Inflammatory macrophage treated with lipopolysaccharide for 4 hours (primary cell): ENCODE measurements at places on chromosomes 4 and X.

GRCh38 chrX:154605566-154605965 is 13.5 kb downstream of the CTAG1B start:
- DNase-seq: no peak

DNA sequence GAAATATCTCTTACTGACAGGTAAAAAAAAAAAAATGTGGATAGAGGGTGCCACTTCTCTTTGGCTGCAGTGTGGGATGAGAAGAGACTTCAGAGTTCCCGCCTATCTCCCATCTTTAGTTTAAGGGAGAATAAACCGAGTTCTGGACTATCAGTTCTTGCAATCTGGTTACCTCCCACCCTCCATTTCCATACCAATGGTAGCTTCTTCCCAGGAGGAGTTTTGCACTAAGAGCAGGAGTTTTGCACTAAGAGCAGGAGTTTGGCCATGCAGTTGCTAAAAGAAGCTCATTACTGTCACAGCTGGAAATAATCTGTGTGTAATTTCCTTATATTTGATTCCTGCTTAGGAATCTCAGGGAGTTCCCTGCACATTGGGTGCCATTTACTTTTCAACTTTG is 10.8 kb upstream of the GUCY1B1 start:
- no peak for DNase-seq

GRCh38 chrX:36241397-36241796 is 321.9 kb downstream of the CFAP47 start:
- DNase-seq: no peak

GRCh38 chr4:43778187-43778915 is 670.3 kb downstream of the KCTD8 start:
- DNase-seq: no peak

DNA sequence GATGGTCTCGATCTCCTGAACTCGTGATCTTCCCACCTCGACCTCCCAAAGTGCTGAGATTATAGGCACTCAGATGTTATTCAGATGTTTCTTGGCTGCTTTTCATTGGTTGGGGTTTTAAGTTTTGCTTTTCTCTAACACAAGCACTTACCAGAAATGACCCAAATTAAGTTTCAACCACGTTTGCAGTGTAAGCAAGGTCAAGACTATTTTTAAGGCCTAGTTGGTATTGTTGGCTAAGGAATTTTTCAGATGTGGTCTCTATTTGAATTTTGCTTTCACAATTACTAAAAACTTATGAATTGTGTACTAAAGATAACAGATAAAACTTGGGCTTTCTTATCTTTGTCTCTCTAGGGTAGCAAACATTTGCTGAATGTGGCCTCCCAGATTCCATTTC is 1756.9 kb upstream of the TENM3 start:
- no peak for DNase-seq

GRCh38 chr4:188266386-188266785 is 127.1 kb downstream of the TRIML1 start:
- no peak for DNase-seq

DNA sequence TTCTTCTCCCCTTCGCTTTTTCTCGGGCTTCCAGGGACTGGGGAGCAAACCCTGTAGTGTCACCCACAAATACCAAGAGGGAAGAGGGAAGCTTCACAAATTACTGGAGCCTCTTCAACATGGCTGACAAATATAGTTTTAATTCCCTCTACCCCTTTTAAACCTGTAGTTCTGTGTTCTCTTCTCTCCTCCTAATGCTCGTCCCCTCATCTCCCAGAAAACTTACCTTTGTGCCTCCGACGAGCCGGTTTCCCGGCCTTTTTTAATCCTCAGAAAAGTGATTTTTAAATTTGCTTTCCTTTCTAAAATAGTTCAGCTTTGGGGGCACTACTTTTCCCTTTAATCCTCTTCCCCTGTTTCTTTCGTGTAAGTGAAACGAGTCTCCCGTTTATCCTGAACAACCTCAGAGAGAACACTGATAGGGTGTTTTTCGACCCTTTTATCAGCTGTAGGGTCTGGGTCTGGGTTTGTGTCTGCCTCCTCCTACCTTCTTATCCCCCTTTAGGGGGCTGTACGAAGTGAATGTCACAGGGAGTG is 408 bp downstream of the TET2 start:
- no peak for DNase-seq

GRCh38 chr4:111127841-111128240 is 505.0 kb upstream of the PITX2 start:
- no peak for DNase-seq

DNA sequence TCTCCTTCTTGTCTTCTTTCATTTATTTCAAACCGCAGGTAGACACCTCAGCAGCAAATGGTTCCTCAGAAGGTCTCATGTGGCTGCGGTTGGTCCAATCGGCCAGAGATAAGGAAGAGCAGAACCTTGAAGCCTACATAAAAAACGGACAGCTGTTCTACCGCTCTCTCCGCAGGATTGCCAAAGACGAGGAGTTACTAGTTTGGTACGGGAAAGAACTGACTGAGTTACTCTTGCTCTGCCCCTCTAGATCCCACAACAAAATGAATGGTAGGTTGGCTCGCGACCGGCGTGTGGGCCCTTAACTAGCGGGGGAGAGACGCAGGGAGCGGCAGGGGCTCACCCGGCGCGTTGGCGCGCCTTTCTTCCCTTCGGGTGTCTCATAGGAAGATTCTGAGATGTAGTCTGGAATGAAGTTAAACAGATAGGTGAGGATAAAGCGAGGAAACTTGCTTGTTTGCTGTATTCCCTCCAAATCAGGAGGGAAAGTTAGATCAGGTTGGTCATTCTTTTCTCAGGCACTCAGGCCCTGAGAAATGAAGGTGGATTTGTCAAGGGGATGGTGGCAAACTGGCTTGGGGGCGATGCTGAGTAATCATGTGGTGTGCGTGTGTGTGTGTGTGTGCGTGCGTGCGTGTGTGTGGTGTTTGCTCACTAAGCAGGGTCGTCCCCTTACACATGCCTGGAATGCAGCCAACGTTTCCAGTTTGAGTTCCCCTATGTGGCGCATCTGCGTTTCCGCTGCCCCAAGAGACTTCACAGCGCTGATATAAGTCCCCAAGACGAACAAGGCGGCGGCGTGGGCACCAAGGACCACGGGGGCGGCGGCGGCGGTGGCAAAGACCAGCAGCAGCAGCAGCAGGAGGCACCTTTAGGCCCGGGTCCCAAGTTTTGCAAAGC is 4.2 kb downstream of the PRDM8 start:
- no peak for DNase-seq

DNA sequence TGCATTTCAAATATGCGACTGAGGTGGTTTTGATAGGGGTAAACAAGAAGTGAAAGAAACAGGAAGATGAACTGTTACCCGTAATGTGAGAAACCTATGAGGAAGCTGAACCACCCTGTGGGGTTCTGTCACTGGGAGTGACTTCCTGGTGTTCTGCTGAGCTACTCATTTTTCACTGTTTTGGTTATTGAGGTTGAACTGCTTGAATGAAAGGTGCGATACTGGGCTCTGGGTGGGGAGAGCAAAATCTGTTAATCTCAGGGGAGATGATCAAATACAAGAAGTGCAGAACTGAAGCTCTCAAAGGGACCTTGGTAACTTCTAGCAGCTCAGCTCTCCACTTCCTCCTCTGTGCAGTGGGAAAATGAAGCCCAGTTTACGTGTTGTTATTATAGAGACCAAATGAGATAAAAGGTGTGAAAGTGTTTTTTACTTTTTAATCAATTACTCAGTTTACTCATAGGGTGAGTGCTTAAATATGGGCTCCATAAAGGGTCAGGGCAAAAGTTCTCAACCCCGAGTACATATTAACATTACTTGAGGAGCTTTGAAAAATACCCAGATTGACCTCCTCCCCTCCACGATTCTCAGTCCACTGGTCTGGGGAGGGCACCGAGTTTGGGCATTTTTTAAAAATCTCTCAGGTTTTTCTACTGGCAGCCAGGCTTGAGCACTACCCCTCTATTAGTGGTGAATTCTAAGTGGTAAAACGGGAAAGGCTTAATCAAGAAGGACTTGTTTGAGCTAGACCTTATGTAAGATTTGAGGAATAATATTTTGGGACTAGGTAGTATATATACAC is 66.7 kb downstream of the COQ2 start:
- peak; percentile 92 for DNase-seq

DNA sequence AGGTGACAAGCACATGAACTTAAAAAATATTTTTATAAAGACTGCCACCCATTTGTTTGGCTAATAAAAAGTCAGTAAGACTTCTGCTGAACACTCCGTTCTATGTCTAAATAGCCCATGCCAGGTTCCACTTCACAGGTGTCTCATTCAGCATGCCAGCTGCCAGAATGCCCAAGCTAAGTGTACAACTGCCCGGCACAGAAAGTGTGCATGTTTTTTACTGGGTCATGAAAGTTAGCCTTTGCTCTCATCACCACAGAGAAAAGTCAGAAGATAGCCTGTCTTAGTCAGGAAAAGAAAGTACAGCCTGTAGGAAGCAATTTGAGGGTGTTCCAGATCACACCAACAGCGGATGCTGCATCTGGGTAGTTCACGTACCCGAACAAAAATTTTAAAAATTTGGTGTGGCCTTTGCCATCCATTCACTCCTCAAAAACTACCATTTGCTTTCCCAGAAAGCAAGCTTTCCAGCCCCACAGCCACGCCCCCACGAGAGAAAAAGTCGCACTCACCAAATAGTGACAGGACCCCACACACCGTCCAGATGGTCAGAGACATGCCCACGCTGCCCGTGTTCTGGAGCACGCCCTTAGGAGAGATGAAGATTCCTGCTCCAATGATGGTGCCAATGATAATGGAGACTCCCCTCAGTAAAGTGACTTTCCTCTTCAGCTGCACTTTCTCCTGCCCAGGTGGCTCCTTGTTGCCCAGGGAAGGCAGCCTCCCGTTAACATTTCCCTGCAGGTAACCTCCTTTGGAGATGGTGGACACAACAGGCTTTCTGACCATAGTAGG is 671 bp downstream of the SLC7A11 start:
- no peak for DNase-seq

DNA sequence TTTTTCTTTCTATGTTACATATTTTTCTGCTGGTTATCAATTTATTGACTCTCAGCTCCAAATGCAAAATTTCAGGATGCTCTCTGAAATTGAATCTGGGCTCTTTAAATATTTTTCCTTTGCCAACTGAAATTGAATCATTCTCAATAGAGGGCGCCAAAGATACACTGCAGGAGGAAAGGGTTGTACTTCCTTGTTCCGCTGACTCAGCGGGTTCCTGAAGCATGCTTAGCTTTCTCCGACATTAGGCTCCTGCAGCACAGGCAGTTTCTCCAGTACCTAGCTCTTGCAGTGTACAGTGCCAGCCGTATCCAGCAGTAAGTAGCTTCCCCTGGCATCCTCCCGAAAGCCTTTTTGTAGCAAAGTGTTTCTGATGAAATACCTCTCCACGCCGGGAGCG is 28.8 kb upstream of the CFAP47 start:
- peak; percentile 42 for DNase-seq

DNA sequence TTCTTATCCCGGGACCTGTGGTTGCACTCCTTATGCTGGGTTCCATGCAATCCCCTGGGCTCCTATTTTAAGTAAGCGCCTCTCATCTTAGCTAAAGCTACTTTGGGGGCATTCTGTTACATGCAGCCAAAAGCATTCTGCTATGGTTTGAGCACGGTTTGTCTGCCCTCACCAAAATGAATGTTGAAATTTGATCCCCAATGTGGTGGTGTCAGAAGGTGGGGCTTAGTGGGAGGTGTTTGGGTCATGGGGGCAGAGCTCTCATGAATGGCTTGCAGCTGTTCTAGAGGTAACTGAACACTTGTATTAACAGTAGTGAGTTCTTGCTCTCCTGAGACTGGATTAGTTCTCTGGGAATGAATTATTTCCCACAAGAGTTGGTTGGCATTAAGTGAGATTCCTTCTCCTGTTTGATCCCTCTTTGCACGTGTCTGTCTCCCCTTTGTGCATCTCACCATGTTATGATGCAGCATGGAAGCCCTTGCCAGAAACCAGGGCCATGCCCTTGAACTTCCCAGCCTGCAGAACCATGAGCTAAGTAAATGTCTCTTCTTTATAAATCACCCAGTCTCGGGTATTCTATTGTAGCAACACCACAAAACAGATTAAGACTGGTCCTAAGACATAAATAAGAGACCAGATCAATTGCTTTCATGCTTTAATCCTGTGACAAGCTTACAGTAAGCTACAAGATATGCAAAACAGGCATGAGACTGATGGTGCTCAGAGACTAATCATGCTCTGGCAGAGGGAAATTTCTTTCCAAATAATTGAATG is 141.8 kb downstream of the TSPAN5 start:
- no peak for DNase-seq

- DNase-seq: no peak
Measured at GRCh38 chr4:107603430-107603829, 116.6 kb downstream of the PAPSS1 start.

- DNase-seq: peak; percentile 85
Measured at GRCh38 chrX:1212532-1212931, at the start of gene CRLF2. TSS of gene CRLF2 (minus strand) at chrX:1212649. CDS start at chrX:1212634, 15 bp downstream.

DNA sequence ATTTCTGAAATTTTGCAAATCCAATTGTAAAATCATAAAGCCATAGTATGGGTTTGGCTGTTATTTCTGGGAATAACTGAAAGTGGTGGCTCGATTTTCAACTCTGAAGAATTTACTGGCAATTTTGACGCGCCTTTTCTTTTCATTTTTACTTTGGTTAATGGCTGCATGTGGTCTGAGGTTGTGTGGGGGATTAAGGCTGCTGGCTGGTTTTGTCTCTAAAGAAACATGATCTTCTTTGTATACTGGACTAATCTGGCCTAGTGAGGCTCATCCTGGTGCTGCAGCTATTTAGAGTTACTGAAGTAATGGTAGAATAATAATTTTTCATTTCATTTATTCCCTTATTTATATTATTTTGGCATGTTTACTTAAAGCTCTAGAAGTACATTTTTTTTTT is 164.0 kb downstream of the RNF150 start:
- DNase-seq: no peak

- DNase-seq: no peak
Measured at GRCh38 chr4:40520533-40520932, 109.1 kb downstream of the RBM47 start.

- DNase-seq: no peak
Measured at GRCh38 chr4:1031956-1032795, 20.8 kb downstream of the FGFRL1 start.

- no peak for DNase-seq
Measured at GRCh38 chr4:188984518-188984917, 845.3 kb downstream of the TRIML1 start.

DNA sequence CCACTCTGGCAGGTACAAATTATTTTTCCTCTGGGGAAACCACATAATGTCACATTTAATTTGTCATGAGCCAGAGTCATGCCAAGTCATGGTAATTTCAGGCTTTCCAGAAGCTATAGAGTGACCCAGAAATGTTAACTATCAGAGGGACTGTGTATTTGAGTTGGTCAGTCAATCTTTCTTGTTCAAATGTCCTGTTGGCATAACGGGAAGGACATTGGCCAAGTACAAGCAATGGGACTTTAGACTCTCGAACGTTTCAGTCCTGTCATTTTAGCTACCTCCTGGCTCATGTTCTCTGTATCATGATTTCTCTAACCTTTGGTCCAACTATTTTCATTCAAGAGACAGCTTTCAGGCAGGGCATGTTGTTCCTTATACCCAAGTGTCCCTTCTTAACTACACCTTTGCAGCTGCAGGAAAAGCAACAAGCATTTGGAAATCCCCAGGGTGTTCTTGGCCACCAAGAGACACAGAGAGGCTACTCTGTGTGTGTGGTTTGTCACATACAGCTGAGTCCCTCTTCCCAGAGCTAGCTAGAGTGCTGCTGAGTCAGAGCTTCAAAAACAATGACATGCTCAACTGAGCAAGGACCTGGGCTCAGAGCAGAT is 142.6 kb downstream of the EGF start:
- no peak for DNase-seq

- DNase-seq: peak; percentile 5
Measured at GRCh38 chrX:24777660-24778059, 83.9 kb downstream of the POLA1 start.

GRCh38 chrX:13188731-13189309 is 131.0 kb downstream of the ATXN3L start:
- DNase-seq: no peak

GRCh38 chr4:129136433-129136832 is 40.5 kb downstream of the C4orf33 start:
- DNase-seq: no peak
